A673 (cell line): ENCODE measurements at places on chromosomes 16 and 17.
A peak's percentile ranks its signal among the peaks of the same experiment; 100 is the strongest.

DNA sequence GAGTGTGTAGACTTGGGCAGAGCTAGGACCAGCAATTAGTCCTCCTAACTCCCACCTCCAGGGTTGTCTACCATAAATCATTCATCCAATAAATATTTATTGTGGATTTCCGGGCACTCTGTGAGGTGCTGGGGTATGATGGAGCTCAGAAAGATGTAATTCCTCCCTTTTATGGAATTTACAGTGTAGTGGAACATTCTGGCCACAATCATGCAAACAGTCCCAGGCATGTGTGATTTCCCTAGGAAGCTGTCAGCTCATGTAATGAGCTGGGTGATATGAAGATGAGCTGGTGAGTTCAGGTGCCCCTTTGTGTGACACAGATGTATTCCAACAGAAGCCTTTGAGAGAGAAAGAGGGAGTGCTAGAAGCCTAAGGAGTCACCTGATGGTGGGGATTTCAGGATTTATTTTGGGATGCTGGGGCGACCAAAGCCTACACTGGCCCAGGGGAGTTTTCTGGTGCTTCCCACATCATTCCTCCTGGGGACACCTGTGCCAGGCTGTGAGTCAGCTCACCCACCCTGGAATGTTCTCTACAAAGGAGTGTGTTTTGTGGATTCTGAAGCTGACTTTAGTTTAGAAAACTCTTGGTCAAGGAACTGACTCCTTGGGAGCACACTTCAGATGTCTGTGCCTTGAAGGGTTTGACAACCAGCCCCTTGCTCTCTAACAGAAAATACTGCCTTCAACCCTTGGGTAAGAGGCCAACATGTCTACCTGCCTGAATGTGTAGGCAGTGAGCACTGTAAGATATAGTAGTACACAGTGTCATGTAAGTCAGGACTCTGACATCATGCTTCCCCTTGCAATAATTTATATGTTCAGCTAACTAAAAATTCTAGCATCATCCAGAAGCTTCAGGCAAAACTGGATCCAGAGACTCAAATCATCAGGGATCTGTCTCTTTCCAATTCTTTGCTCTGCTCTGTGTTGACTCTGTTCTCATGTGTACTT is 42.9 kb downstream of the HS3ST4 start:
- DNase-seq, result peak; percentile 37

DNA sequence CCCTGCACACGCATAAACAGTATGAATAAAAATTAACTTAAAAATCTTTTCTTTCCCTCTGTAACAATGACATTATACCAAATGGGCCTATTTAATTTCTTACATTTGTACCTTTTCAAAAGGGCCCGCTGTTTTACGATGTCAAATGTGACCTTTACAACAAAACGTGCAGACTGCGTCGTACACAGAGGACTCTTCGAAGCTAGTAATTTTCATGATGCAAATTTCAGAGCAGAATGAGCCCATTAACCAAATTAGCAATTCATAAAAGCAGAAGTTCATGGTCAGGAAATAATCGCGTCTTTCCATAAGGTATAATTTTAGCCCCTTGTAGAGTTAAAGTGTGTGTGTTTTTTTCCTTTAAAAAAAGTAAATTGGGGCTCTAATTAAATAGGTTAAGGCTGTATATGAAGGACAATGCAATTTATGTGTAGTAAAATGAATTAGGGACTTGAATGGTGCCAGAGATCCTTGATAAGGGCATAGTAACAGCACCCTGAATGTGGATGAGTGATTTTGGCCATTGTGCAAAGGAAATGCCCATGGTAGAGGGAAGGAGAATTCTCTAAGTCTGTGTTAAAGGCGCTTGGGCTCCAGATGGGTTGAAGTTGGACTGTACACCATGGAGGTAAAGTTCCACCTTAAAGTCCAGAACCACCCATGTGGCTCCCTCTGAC is 546.4 kb upstream of the EEF2KMT start:
- DNase-seq, result no peak

GRCh38 chr17:79624718-79625478 is 14.0 kb upstream of the RBFOX3 start:
- DNase-seq, result no peak

DNA sequence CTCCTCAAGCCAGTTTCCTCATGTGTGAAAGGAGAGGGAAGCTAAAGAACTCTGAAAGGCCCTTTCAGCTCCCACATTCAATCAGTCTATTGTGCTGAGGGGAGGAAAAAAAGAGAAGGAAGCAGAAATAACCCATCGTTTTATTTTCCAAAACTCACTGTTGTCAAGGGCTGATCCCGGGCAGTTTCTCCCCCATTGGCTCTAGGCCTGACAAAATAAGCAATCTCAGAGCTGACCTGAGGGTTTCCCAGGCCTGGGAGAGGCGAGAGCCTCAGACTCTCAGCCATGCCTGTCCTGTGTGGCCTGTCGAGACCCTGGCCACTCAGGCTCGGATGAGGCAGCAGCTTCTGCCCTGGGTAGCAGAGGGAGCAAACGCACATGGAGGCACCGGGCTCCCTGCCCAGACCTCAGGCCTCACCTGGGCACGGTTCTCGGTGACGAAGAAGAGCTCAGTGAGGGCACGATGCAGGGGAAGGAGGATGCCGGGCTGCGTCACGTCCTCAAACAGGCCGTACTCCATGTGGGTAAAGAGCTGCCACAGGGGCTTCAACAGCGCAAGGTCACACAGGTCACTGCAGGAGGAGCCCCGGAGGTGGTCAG is 45.0 kb upstream of the ATP2A3 start:
- no peak for DNase-seq

GRCh38 chr17:40251576-40251975 is 32.5 kb downstream of the WIPF2 start:
- DNase-seq, result peak; percentile 44

DNA sequence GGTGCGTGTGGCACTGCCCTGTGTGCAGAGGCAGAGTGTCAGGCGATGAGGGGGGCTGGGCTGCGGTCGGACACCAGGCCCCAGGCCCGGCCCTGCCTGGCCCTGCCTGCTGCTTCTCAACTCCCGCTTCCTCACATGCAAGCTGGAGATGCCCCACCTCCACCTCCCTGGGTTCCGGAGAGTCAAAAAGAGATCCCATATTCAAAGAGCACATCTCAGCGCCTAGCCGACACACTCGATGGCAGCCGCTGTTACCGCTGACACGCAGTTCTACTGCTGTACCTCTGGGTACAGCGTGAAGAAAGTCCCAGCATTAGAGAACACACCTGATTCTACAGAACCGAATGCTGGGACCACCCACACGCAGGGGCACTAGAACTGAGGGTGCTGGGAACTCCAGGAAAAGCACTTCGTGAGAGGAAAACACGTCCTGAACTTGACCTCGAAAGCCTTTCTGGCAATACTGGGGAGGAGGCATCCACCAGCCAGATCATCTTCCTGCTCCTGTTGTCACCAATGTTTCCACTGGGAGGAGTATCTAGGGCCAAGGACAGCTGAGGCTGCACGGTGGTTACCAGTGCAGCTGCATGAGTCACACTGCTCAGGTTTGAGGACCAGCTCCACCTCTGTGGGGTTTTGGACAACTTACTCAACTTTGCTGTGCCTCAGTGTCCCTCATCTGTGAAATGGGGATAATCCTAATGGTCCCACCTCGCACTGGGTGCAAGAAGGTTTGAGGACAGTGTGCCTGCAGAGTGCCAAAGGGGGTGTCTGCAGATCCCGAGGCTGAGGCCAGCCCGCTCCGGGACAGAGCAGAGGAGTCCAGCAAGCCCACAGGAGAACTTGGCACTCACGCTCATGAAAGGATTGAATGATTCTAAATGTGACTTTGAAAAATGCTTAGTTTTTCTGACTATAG is 100.4 kb upstream of the DNAH17 start:
- no peak for DNase-seq

- no peak for DNase-seq
Observed at GRCh38 chr16:17571499-17572093, 100.8 kb upstream of the XYLT1 start.

- no peak for DNase-seq
Observed at GRCh38 chr17:47952171-47953021, 5.3 kb downstream of the PRR15L start.

GRCh38 chr16:11430601-11431317 is 85.5 kb downstream of the RMI2 start:
- no peak for DNase-seq

- DNase-seq, result peak; percentile 63
Observed at GRCh38 chr16:3101018-3101840, 2.1 kb upstream of the ZSCAN10 start.

DNA sequence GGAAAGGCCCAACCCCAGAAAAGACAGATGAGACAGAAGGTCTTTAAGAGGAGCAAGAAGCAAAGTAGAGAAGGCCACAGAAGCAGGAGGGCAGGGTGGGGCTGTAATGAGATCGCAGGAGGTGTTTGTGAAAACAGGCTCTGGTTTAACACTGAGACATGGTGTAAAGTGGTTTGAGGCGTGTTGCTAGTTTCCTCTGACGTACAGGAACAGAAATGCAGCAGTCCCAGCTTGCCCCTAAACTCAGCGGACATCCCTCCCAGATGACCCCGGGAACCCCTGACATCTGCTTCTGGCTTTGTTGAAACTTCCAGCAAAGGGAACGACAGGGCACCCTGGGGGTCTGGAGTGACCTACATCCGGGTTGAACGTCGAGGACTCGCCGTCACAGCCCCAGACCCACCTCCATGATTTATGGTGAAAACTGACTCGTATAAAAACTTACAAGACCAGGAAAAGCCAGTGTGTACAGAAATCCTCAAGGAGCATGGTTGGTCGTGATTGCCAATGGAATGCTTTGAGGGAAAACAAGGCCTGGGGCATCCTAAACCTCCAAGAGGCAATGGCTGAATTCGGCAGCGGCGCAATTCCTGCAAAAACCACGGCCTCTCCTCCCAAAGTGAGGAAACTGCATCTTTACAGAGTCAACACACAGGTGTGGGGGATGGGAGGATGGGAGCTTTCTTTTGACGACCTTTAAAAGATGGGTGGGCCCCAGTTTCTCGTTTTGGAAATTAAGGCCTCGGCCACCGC is 25.8 kb downstream of the LITAF start:
- no peak for DNase-seq

GRCh38 chr16:72367851-72368250 is 195.9 kb upstream of the PMFBP1 start:
- DNase-seq, result no peak

GRCh38 chr16:4322121-4323052 is 6.5 kb downstream of the GLIS2 start:
- DNase-seq, result no peak

DNA sequence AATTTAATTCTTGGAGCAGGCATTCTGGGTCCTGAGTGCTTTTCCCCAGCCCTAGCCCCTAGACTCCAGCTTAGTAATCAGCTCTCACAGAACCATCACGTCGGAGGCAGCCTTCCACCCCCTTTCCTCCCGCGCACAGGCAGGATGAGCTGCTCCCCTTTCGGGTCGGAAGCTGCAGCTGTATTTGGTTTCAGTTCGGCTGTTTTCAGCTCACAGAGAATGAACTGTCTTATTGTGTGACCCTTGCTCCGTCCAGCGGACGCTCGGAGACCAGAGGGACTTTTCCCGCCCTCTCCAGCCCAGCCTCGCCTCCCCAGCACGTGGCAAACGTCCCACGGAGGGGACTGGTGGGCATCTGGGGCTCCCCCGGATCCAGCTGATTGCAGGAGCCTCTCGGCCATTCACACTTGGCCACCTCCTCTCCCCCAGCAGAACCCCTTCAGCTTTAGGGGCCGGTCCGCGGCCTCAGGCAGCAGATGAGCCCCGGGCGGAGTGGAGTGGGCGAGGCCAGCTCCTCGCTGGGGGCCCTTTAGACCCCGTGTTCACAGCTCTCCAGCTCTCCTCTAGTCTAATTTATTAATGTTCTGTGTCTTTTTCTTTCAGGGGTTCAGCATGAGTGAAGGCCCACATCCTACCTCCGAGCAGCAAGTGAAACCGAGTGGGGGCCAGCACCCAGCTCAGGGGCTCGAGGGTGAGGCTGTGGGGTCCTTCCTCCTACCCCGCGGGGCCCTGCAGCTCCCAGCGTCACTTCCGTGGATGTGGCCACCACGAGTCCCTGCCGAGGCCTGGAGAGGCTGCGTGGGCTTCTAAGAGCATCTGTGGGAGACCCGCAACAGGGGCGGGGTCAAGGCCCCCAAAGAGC is 863 bp upstream of the UTS2R start:
- no peak for DNase-seq

GRCh38 chr17:39547713-39548478 is 59.8 kb downstream of the NEUROD2 start:
- peak; percentile 46 for DNase-seq

DNA sequence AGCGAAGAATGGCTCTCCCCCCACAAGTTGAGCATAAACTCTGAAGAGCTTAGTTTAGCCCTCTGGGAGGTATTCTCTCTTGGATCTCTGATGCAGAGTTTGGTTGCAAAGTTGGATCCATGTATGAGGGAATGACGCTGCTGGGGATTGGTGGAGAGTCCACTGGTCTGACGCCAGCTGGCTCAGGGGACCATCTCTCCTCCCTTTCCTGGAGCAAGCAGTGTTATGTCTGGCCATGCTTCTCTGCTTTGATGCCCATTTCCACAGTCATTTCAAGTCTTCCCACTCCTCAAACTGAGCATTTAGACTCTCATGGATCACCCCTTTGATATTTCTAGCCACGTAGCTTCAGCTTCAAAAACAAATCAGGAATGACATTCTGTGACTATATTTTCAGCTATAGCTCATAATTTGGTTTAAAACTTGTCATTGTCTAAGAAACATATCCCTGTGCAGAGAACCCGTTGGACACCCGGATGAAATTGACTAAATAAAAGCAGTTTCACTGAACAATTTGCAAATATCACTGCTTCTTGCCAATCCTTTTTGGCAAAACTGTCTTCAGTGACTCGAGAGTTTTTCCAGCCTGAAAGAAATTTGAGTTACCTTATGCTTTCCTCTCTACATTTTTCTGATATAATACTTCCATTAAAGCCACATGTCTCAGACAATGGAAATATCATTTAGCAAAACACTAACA is 193.4 kb upstream of the CDH11 start:
- no peak for DNase-seq

GRCh38 chr17:50079334-50080095 is 15.6 kb upstream of the PDK2 start:
- peak; percentile 61 for DNase-seq

GRCh38 chr17:58538811-58539409 is 24.5 kb upstream of the MTMR4 start:
- DNase-seq, result no peak

DNA sequence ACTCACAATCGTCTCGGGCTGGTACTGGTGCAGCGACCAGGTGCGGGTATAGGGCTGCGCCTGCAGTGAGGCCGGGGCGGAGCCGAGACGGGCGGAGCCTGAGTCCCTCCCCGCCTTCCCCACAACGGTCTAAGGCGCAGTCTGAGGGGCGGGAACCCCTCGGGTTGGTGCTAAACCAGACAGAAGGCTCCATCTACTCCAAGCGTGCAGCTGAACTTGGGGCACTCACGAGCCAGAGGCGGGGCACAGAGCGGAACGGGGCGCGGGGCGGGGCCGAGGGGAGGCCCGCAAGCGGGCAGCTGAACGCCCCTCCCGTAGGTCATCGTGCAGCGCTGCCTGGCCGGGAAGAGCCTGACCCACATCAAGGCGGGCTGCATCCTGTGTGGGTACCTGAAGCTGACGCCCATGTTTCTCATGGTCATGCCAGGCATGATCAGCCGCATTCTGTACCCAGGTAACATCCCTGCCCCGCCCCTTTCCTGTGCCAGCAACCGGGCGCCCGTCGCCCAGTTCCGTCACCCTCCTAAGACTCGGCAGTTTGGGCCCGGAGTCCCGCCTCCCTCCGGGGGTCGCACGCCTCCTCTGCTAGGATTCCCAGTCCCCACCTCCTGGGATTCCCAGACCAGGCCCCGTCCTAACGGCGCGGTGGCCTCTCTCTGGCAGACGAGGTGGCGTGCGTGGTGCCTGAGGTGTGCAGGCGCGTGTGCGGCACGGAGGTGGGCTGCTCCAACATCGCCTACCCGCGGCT is 5.0 kb downstream of the SLC5A2 start:
- DNase-seq, result peak; percentile 60

- no peak for DNase-seq
Observed at GRCh38 chr17:57993471-57994365, 5.7 kb upstream of the VEZF1 start.
